ENCODE measurements at places on chromosomes 12 and 14. TPM values are rescaled to one million over a fixed set of nuclear protein-coding genes. Genes with fewer than 3 reads are reported as not detected.

- DNase-seq = no peak
Measured at GRCh38 chr14:104939666-104940410, 15.2 kb downstream of the PLD4 start.

DNA sequence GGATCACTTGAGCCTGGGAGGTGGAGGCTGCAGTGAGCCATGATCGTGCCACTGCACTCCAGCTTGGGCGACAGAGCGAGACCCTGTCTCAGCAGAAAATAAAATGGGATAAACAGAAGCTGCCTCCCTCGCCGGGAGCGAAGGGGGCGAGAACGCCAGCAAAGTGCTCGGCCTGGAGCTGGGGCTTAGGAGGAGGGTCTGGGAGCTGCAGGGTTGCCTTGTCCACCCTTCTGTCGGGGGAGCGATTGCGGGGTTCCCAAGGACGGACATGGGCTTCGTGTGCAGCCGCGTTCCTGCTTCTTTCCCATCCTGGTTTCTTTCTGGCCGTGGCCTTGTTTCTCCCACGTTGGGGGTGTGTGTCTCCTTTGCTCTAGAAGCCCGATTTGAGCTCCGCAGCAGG, 27.9 kb upstream of the MLXIP start:
- DNase-seq = no peak

TAS2R43 gene
- 0.33 TPM for total RNA-seq

DNA sequence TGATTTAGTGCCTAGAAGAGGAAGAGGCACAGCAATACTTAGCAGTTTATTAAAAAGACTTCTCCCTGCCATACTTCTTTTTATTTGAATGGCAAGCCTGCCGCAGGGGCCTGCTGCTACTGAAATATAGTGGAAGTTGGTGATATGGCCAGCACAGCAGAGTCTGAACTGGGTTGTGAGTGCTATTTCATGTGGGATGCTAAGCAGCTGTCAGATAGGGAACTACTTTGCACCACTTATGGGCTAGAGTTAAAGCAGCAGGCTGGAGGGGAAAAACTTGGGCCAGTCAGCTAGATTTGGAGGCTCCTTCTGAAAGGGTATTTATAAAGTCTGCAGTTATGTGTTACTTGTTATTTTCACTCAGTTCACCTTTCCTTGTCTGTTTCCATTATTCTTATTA, 299.0 kb upstream of the E2F7 start:
- DNase-seq = no peak

GPD1 gene
- not detected for total RNA-seq

C3AR1 gene
- not detected for total RNA-seq

DNA sequence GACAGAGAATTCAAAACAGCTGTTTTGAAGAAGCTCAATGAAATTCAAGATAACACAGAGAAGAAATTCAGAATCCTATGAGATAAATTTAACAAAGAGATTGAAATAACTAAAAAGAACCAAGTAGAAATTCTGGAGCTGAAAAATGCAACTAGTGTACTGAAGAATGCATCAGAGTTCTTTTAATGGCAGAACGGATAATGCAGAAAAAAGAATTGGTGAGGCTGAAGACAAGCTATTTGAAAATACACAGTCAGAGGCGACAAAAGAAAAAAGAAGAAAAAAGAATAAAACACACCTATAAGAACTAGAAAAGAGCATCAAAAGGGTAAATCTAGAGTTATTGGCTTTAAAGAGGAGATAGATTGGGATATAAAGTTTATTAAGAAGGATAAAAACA, 103.3 kb downstream of the INSM2 start:
- no peak for DNase-seq

GLS2 gene
- total RNA-seq = 2.2 TPM

- no peak for DNase-seq
Measured at GRCh38 chr12:24997970-24998582, 49.2 kb upstream of the BCAT1 start.

Measured in H7 (cell line).